ENCODE measurements at places on chromosomes 7 and 10.

DNA sequence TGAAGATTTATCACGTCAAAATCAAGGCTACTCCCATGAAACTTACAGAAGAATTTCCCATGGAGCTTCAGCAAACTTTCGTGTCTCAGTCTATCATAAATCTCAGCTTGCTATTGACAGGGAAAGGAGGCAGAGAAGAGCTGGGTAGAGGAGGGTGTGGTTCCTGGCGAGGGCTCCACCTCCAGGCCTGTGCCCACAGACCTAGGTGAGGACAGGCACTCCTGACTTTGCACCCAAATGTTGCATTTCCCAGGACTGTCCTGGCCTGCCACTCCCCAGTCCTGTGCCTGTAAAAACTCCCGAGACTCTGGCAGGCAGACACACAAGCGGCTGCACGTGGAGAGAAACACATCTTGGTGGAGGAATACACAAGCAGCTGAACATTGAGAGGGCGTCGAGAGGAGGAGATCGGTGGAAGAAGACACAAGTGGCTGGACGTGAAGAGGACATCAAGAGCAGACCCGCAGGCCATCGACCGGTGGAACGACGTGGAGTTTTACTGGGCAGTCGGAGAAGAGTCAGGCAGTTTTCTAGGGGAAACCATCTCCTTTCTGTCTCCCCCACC lies 145.1 kb downstream of the CTNNA3 start:
- DNase-seq = no peak

- no peak for DNase-seq
Measured at GRCh38 chr7:131501422-131501821, 55.0 kb downstream of the PODXL start.

GRCh38 chr7:149870701-149871483 lies 2.9 kb upstream of the ATP6V0E2 start:
- no peak for DNase-seq

GRCh38 chr10:580778-581177 lies 108.7 kb downstream of the DIP2C start:
- DNase-seq = peak; percentile 41

- DNase-seq = no peak
Measured at GRCh38 chr10:101132636-101133473, 1.8 kb downstream of the TLX1 start.

All from AG09319 (cell line).